Omental fat pad (tissue), 4 donors: ENCODE measurements at places on chromosomes 3 and 15.

DNA sequence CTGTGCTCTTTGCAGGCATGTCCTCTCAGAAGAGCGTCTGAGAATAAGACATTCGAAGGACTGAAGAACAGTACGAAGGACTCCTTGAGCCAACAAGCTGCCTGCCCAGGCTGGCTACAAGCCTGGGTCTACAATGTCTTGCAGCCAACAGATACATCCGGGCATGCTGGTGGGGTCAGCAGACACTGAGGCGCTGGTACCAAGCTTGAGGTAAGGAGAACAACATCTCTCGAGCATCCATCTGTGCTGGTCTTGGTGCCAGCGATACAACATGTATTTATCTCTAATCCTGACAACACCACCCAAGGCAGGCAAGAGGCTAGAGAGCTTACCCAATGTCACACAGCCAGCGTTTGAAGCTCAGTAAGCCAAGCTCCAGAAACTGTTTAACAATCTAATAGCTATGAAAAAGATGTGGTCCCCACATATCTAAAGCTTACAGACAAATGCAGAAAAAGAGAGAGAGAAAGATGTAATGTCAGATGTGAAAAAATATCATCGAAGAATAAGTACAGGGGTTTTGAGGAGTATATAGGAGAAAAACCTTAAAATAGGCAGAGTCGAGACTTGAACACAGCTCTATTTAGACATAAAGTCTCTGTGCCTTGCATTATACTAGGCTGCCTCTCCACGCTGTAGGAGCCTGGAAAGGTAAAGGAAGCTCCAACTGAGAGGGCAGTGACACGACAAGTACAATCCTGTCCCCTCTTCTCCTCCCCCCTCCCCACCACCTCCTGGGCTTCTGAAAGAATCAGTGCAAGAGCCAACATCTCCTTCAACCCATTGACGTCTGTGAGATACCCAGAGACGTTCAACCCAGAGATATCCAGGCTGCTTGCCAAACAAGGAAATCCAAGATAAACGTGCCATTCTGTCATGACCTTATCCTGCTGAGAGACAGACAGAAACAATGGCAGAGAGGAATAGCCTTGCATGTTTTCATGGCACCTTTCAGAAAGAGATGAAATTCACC lies 39.4 kb downstream of the WWTR1 start:
- no peak for DNase-seq

- no peak for DNase-seq
Observed at GRCh38 chr3:39327053-39327745, 2.3 kb upstream of the CCR8 start.

DNA sequence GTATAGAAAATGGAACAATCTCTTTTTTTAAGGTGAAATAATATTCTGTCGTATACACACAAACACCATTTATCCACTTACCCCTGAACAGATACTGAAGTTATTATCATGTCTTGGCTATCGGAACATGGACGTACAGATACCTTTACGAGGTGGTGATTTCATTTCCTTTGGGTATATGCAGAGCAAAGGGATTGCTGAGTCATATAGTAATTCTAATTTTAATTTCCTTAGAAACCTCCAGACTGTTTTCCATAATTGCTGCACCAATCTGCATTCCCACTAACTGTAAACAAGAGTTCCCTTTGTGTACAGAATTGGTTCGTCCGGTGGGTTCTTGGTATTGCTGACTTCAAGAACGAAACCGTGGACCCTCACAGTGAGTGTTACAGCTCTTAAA lies 179.4 kb downstream of the SHOX2 start:
- no peak for DNase-seq

- no peak for DNase-seq
Observed at GRCh38 chr3:43038010-43038409, 58.9 kb downstream of the GASK1A start.

- DNase-seq = no peak
Observed at GRCh38 chr3:40873476-40873875, 325.8 kb upstream of the CTNNB1 start.

DNA sequence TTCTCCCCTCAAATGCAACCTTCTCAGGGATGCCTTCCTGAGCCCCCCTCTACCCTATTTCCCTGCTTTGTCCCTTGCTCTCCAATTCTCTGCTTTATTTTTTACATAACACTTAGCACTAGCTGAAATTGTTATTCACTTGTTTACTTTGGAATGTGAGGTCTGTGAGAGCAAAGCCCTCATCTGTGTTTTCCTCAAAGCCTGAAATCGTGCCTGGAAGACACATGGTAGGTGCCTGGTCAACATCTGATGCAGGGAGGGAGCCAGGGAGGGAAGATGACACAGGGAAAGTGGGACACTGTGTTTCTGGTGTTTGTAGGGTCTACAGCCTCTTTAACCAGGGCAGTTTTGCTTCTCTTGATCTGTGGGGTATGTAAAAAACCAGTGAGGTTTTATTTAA lies 23.6 kb downstream of the EIF2AK4 start:
- no peak for DNase-seq

GRCh38 chr3:11228041-11228440 lies 44.2 kb upstream of the ATG7 start:
- DNase-seq = no peak

DNA sequence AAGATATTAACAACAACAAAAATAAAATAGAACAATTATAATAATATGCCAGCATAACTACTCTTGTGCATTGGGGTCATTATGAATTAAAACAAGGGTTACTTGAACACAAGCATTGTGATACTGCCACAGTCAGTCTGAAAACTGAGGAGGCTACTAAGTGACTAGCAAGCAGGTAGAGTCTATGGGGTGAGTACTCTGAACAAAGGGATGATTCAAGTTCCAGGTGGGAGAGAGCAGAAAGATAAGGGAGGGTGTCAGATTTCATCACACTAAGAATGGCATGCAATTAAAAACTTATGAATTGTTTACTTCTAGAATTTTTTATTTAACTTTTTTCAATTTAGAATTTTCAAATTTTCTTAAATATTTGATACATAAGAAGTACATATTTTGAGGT lies 754.4 kb upstream of the GOLIM4 start:
- DNase-seq = no peak

DNA sequence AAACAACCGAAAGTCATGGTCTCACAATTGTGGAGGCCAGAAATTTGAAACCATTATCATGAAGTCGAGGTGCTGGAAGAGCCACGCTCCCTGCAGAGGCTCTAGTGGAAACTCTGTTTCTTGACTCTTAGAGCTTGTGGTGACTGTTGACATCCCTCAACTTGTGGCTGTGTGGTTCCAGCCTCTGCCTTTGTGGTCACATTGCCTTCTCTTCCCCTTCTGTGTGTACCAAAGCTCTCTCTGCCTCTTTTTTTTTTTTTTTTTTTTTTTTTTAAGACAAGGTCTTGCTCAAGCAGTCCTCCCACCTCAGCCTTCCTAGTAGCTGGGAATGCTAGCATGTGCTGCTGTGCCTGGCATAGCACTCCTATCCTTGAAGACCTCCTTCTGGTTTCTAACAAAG lies 48.7 kb upstream of the CRTC3 start:
- no peak for DNase-seq

DNA sequence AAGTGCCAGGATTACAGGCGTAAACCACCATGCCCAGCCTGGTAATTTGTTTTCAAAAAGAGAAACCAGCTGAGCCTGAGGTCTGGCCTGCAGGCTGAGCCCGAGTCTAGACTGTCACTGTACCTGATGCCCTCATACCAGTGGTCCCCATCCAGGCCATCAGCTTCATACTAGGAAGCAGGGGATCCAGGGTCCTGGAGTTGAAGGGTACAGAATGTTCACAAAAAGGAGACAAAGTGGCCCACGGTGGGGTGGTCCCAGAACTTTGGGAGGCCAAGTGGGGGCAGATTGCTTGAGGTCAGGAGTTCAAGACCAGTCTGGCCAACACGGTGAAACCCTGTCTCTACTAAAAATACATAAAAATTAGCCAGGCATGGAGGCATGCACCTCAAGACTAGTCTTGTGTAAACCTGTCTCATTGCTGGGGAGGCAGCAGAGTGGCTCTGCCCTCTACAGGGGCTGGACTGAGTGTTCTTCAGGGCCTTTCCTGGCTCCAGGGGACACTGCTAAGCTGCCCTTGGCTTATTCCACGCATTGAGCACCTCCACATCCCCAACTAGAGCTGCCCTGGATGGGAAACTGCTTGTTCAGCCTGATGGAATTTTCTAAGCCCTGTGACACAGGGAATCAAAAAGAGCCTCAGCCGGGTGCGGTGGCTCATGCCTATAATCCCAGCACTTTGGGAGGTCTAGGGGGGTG lies 7.9 kb upstream of the HHATL start:
- no peak for DNase-seq

DNA sequence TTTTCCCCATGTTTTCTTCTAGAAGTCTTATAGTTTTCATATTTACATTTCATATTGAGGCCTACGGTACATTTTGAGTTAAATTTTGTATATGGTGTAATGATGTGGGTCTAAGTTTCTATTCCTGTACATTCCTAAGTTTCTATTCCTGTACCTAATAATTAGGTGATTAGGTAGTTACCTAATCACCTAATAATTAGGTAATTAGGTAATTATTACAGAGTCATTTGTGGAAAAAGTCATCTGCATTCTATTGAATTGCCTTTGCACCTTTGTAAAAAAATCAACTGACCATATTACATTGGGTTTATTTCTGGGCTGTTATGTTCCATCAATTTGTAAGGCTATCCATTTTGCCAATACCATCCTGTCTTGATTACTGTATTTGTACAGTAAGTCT lies 37.1 kb downstream of the MAP4 start:
- no peak for DNase-seq

GRCh38 chr15:66043264-66043663 lies 174.0 kb downstream of the RAB11A start:
- no peak for DNase-seq

DNA sequence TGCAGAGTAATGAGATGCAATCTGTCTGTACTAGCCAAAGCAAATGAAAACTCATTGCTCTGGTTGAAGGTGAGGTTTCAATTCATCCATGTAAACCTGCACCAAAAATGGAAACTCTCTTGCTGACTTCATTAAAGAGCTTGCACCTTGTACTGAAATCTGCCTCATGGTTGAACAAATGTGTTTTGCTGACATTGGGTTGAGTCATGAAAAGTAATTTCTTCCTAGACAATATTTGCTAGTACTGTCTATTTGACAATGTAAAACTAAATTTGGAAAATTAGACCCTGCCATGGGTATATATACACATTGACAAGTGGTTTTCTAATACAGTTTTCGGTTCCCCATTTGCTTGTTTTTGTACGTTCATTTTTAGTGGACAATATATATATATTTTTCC lies 33.3 kb downstream of the RYR3 start:
- DNase-seq = no peak

GRCh38 chr15:78087951-78088772 lies 4.2 kb upstream of the SH2D7 start:
- DNase-seq = no peak

GRCh38 chr3:105401254-105401653 lies 34.5 kb downstream of the ALCAM start:
- DNase-seq = no peak

- DNase-seq = no peak
Observed at GRCh38 chr3:50255251-50255615, 13.7 kb upstream of the SEMA3B start.

DNA sequence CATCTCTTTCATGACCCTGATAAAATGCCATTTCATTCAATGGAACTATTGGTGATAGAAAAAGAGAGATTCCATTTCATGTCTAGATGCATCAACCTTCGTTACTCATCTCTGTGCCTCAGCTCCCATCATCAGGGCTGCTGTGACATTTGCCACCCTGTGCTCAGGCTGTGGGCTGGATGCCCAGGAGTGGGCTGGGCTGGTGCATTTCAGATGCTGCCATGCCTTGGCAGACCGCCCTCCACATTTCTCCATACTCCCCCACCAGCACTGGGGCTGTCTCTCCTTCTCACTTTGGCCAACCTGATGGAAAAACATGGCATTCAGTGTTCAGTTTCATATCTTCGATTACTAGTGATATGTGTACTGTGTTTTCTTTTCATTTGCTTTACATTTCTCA lies 59.1 kb downstream of the DNASE1L3 start:
- no peak for DNase-seq

- DNase-seq = no peak
Observed at GRCh38 chr3:50230104-50230793, 5.8 kb upstream of the GNAI2 start.

GRCh38 chr3:45409921-45410320 lies 21.5 kb downstream of the LARS2 start:
- DNase-seq = no peak

DNA sequence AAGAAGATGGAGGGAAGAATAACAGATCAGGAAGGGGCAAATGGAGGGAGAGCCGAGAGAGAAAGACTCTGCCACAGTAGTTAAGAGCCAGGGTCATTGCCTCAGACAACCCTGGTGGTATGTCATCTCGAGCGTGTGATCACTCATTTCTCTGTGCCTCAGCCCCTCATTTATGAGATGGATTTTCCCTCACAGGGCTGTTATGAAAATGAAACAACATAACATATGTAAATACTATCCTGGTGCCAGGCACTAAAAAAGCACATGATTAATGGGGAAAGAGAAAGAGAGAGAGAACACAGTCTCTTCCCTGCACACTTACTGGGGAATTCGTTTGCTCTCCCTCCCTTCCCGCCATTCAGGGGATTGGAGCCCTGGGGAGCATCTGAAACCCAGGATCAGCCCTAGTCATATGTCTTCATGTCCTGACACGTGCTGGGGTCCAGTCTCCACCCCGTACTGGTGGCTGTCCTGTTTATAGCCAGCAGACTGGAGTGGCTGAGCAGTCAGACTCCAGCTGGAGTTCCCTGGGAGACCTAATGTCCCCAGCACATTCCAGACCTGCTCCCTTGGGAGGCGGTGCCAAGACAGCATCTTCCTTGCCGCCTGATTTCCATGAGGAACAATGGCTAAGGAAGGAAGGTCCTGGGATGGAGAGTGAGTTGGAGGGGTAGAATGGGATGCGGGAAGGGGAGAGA lies 14.7 kb upstream of the AMOTL2 start:
- no peak for DNase-seq

GRCh38 chr15:34039790-34040113 lies 748 bp upstream of the AVEN start:
- no peak for DNase-seq

DNA sequence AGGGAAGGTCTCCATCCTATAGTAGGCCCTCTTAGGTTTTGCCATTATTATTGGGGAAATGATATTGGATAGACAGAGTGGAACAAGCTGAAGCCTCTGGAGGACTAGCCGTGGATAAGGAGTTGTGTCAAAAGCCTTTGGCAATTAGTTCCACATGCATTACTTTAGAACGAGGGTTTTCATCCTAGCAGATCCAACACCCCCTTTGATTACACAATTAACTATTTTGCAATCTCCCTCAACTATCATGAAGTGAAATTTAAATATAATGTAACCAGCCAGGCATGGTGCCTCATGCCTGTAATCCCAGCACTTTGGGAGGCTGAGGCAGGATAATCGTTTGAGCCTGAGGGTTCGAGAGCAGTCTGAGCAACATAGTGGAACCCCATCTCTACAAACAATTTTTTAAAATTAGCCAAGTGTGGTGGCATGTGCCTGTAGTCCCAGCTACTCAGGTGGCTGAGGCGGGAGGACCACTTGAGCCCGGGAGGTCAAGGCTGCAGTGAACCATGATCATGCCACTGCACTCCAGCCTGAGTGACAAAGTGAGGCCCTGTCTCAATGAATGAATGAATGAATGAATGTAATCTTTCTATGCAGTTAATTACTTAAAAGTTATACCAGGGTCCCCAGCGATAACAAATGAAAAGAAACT lies 56.8 kb downstream of the PXYLP1 start:
- DNase-seq = no peak
